ENCODE measurements at places on chromosomes 3 and 15. TPM values are rescaled to one million over a fixed set of nuclear protein-coding genes. Genes with fewer than 3 reads are reported as not detected.

HIGD2B gene
- not detected for total RNA-seq

DNA sequence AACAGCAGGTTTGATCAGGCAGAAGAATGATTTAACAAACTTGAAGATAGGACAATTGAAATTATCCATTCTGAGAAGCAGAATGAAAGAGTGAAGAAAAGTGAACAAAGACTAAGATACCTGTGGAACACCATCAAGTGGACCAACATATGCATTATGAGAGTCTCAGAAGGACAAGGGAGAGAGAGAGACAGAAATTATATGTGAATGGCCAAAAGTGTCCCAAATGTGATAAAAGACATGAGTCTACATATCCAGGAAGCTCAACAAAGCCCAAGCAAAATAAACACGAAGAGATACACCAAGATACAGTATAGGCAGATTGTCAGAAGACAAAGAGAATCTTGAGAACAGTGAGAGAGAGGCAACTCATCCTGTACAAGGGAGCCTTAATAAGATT is 5.6 kb upstream of the NR1I2 start:
- H3K4me3 ChIP-seq, result no peak overlapping the region
- no peaks in the 10 kb centered on the region for H3K4me1 ChIP-seq
- no peak overlapping the region for H3K27ac ChIP-seq

DNA sequence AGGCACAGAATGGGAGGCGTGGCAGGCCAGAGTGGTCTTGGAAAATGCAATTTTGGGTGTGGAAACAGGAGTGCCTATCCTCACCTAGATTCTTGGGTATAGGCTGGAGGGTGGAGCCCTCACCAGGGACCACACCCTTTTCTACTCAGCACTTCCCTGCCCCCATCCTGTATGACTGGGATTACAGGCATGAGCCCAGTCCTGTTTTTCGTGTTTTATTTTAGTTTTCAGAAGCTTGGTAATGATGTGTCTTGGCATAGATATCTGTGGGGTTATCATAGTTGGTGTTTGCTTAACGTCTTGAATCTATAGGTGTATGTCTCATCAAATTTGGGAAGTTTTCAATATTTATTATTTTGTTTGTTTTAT is 248.7 kb upstream of the CBLB start:
- H3K27me3 ChIP-seq, result no peaks in the 10 kb centered on the region
- no peaks in the 10 kb centered on the region for H3K4me1 ChIP-seq
- H3K4me3 ChIP-seq, result no peak overlapping the region

SMARCC1 gene
- 32.1 TPM for total RNA-seq

DNA sequence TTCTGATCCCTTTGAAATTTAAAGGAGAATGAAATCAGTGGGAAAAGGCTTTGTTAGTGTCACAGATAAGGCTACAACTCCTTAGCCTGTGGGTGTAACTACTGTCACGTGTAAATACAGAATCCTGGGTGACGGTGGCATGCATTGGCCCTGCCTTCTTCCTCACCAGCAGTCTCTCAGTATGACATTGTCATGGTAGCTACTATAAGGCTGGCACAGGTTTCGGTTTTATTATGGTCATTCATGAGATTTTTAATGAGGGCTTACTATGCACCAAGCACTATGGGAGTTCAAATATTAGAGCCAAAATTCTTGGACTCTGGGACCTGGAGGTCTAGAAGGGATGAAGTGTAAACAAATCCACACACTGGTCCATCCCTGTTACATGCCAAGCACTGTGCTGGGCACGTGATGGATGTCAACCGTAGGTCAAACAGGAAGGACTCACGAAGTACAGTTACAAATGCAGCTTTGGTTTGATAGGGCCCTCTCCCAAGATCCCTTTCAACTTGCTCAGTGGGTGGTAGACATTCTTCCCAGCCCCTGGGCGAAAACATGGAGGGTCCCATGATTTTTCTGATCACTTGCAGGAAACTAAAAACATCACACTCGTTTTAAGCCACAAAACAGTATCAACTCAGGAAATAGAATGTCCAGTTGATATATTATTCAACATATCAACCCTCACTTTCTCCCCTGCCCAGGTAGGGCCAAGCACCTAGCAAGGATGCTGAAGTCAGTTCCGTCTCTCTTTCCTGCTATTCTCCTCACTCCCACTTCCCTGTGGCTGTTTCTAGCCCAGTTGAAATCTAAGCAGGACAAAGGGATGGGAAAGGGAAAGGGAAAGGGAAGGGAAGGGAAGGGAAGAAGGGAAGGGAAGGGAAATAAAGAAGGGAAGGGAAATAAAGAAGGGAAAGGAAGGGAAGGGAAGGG is 25.3 kb downstream of the BFSP2 start:
- no peak overlapping the region for H3K27ac ChIP-seq
- H3K4me1 ChIP-seq, result no peaks in the 10 kb centered on the region
- H3K27me3 ChIP-seq, result no peaks in the 10 kb centered on the region
- H3K4me3 ChIP-seq, result no peak overlapping the region

DNA sequence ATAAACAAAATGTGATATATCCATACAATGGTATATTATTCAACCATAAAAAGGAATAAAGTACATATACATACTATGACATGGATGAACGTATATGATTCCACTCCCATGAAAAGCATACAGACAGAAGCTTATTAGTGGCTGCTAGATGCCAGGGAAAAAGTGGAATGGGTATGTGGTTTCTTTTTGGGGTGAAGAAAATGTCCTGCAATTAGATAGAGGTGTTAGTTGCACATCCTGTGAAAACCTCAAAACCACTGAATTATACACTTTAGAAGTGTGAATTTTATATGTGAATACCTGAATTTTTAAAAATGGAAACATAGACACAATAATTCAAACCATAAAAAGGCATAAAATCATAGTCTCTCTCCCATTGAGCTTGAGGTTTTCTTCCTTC is 11.2 kb downstream of the DENND6A start:
- H3K27ac ChIP-seq, result no peak overlapping the region
- H3K27me3 ChIP-seq, result no peaks in the 10 kb centered on the region
- no peaks in the 10 kb centered on the region for H3K4me1 ChIP-seq
- no peaks in the 10 kb centered on the region for H3K36me3 ChIP-seq
- H3K4me3 ChIP-seq, result no peak overlapping the region

DNA sequence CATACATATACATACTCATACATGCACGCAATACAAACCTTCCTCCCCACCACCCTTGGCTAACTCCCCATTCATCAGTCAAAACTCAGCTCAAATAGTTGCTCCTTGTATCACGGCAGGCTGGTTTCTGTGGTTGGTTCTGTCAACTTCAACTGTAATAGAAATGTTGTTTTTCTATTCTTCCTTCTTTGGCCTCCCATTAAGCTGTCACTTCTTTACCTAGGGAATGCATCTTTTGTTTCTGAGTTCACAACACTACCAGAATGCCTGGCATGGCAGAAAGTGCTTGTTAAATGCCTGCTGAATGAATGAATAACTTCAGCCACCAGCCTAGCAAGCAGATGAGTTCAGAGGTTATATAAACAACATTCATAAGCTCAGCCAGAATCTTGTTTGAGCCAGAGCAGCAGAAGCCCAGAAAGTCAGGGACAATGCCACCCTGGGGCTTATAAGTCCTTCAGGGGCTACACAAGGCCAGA is 63.1 kb downstream of the B3GALNT1 start:
- no peaks in the 10 kb centered on the region for H3K27me3 ChIP-seq
- no peak overlapping the region for H3K4me3 ChIP-seq
- no peaks in the 10 kb centered on the region for H3K36me3 ChIP-seq
- H3K27ac ChIP-seq, result no peak overlapping the region
- DNase-seq, result no peak

HDAC11 gene
- 20.6 TPM for total RNA-seq

GRCh38 chr15:85920956-85921355 is 126.2 kb upstream of the KLHL25 start:
- H3K27me3 ChIP-seq, result no peaks in the 10 kb centered on the region
- no peak for DNase-seq
- H3K4me1 ChIP-seq, result no peaks in the 10 kb centered on the region
- H3K36me3 ChIP-seq, result no peaks in the 10 kb centered on the region
- no peak overlapping the region for H3K27ac ChIP-seq

RNU5B-1 gene
- not detected for total RNA-seq

PLSCR5 gene
- total RNA-seq, result not detected

ASB14 gene
- 0.28 TPM for total RNA-seq

DNA sequence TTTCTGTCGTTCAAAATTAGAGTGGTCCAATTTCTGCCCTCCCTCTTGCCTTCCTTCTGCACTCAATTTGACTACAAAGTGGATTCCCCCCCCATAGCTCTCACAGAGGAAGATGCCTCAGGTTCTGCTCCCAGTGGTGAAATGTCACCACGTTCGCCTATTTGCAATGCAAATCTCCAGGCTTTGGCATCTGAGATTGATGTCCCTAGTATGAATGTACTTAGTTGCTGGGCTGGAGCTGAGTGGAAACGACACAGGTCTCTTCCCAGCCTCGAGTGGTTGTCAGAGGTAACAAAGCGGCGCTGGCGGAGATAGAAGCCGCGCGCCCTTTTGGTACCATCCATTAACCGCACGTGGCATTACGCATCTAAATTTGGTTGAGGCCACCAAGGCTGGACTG is 860.1 kb downstream of the MCTP2 start:
- no peak overlapping the region for H3K4me3 ChIP-seq
- H3K36me3 ChIP-seq, result no peaks in the 10 kb centered on the region
- DNase-seq, result no peak
- H3K4me1 ChIP-seq, result no peaks in the 10 kb centered on the region
- H3K27ac ChIP-seq, result no peak overlapping the region
- H3K27me3 ChIP-seq, result no peaks in the 10 kb centered on the region

CACNA2D2 gene
- not detected for total RNA-seq

DNA sequence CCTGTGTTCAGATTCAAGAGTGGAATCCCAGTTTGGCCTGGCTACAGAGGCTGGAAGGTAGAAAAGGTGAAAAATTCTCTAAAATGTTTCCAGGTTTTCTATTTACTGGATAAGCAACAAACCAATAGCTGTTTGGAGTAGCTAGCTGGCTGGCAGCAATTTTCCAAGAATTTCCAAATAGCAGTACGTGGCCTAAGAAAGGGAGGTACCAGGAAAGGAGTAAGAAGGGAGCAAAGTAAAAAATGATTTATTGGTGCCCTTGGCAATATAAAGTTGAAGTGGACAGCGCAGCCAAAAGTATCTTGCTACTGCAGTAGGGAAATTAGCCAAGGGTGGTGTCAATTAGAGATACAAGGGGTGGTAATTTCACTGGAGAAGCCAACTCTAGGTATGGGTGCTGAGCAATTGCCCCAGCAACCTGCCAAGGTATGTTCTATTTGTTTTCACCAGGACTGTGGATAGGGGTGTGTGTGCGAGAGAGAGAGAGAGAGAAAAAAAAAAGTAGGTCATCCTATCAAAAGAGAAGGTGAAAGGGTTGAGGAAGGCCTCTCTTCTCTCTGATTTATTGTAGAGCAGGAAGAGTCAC is 40.8 kb upstream of the THBS1 start:
- peak overlapping the region; percentile 32 for H3K27ac ChIP-seq
- H3K27me3 ChIP-seq, result no peaks in the 10 kb centered on the region
- peaks cover 8% of the 10 kb centered on the region for H3K4me1 ChIP-seq
- DNase-seq, result no peak
- no peaks in the 10 kb centered on the region for H3K36me3 ChIP-seq

GRCh38 chr15:22949074-22949547 is 31.1 kb downstream of the CYFIP1 start:
- no peaks in the 10 kb centered on the region for H3K36me3 ChIP-seq

CKMT1A gene
- not detected for total RNA-seq

DNA sequence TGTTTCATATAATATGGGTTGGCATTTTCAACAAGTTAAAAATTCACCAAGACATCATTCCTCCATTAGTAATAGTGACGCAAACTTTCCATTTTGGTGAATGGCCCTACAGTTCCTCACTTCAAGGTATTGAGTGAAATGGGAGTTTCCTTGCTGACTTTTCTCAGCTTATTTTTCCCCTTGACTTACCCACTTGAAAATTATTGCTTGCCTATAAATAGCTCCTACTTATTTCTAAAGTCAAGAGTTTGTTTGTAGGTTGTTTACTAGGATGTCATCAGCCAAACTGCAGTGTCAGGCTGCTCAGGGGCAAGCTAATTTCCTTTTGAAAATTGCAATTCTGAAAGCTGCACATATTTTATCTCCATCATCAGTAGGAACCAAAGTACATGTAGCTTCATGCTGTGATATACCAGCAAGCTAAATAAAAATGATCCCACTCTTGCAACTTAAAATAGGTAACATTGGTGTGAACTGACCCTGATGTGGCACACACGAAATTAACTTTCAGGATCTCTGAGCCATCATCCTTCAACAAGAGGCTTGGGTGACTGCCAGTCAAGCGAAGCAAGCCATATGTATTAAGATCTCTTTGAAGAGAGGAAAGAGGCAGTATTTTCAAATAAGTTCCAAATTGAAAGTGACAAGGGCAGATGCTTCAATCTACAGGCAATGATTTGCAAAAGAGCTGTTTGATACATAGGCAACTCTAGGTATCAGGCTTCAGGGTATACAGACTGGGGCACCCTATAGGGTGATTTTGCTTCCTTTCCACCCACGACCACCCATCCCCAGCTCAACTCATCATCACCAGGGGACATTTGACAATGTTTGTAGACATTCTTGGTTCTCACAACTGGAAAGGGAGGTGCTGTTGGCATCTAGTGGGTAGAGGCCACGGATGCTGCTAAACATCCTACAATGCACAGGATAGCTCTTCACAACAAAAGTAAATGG is 66.8 kb upstream of the RASGRP1 start:
- no peak overlapping the region for H3K4me3 ChIP-seq
- H3K27me3 ChIP-seq, result no peaks in the 10 kb centered on the region
- no peaks in the 10 kb centered on the region for H3K4me1 ChIP-seq

- H3K36me3 ChIP-seq, result no peaks in the 10 kb centered on the region
- H3K4me1 ChIP-seq, result no peaks in the 10 kb centered on the region
- H3K27me3 ChIP-seq, result no peaks in the 10 kb centered on the region
Observed at GRCh38 chr3:29494305-29495036, 213.6 kb downstream of the RBMS3 start.

DNA sequence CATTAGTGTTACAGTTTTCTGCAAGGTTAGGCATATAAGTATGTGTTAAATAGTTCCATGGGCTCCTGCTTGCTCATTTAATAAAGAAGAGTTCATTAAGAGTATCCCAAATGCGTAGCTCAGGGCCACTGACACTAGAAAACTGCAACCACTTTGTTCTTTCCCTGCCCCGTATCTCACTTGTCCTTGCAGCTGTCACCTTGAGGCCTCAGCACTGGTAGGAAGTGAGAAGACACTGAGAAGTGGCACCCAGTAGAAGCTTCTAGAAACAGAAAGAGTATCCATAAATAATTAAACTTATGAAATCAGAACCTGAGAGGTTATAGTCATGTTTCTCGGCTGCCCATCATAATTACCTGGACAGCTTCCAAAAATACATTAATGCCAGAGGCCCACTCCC is 266.0 kb downstream of the KCNMB2 start:
- no peak overlapping the region for H3K27ac ChIP-seq
- no peaks in the 10 kb centered on the region for H3K36me3 ChIP-seq
- no peaks in the 10 kb centered on the region for H3K27me3 ChIP-seq
- no peaks in the 10 kb centered on the region for H3K4me1 ChIP-seq
- no peak overlapping the region for H3K4me3 ChIP-seq

CLDN1 gene
- total RNA-seq, result 15.1 TPM

DNA sequence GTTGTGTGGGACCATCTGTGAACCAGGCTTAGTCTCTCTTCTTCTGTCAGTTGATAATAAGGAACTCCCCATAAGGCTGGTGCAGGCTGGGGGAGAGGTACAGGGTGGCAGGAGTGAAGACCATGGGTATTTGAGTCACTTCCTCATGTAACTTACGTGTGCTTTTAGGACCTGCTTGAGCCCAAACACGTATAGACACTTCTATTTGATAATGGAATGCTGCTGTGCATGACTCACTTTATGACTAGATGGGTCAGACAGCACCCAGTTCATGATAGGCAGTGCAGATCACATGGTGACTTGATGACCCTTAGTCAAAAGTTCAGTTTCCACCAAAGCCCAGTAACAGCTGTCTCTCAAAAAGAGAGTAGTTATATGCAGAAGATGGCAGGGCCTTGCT is 490.9 kb downstream of the ZBBX start:
- no peaks in the 10 kb centered on the region for H3K4me1 ChIP-seq
- no peak for DNase-seq
- no peak overlapping the region for H3K27ac ChIP-seq
- H3K4me3 ChIP-seq, result no peak overlapping the region

All from uterus (tissue), 4 donors.